ENCODE measurements at places on chromosomes 11 and 22. TPM values are rescaled to one million over a fixed set of nuclear protein-coding genes. Genes with fewer than 3 reads are reported as not detected.

DNA sequence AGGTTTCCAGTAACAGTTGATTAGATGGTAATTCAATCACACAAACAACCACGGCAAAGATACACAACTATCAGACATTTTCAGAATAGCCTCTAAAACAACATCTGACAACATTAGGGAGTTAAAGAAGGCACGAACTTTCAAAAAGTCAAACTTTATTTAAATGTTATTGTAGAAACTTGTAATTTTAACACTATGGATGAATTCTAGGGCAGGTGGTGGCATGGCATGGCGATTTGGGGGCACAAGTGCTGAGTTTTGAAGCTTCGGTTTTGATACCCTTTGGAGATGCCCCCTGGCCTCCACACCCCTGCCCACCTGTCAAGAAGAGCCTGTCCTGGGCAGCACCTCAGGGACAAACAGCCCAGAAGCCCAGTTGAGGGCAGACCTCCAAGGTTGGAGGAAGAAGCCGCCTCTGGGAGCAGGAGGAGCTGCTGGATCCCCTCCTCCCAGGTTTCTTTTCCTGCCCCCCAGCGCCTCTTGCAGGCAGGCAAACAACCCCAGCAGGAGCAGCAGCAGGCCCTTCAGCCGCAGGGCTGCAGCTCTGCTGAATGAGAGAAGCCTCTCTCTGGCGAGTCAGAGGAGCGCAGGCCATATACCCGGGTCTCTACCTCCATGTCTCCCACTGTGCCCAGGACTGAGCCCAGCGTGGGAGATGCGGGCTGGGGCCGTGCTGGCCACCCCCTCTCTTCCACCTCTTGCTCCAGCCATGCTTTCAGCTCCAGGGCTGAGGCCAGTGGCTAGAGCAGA lies 102.1 kb upstream of the IGLL5 start:
- no peak for DNase-seq

The OR10A2 gene
- total RNA-seq: not detected

The ADM2 gene
- 3.4 TPM for total RNA-seq

The INPP5J gene
- 0.87 TPM for total RNA-seq

DNA sequence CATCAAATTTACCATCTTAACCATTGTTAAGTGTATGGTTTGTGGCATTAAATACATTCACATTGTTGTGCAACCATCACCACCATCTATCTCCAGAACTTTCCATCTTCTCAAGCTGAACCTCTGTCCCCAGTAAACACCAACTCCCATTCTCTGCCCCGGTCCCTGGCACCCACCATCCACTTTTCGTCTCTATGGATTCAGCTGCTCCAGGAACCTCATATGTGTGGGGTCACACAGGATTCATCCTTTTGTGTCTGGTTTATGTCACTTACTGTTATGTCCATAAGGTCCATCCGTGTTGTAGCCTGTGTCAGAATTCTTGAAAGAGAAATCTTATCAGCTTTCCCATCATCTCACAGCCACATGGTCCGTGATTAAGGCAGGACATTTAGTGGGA lies 16.3 kb downstream of the TSPAN32 start:
- no peak for DNase-seq

Data from renal cortical epithelial cell (primary cell).